ENCODE measurements at places on chromosomes 3 and 15. TPM values are rescaled to one million over a fixed set of nuclear protein-coding genes. Genes with fewer than 3 reads are reported as not detected.

Gene SCG3
- 0.86 TPM for total RNA-seq

Gene CADPS
- not detected for total RNA-seq

Gene RETNLB
- total RNA-seq = not detected

Gene TTLL13
- 0.06 TPM for total RNA-seq

Gene ZNF860
- 0.34 TPM for total RNA-seq

Gene ZDHHC19
- not detected for total RNA-seq

Gene CYP11A1
- 0.06 TPM for total RNA-seq

Gene STARD9
- 0.80 TPM for total RNA-seq

Gene PDIA3
- total RNA-seq = 115 TPM

Gene EAF1
- total RNA-seq = 20.8 TPM

Gene GRAMD1C
- 11.7 TPM for total RNA-seq

Gene MNS1
- total RNA-seq = 12.3 TPM

Gene RBMS3
- total RNA-seq = 23.2 TPM

Gene FANCD2OS
- total RNA-seq = not detected

Gene ANKRD34C
- total RNA-seq = not detected

Gene TLE3
- 43.9 TPM for total RNA-seq

Gene ISL2
- total RNA-seq = 3.2 TPM

Gene IL17RE
- total RNA-seq = 0.18 TPM

Gene LIPC
- 1.5 TPM for total RNA-seq

Gene ARPIN
- 3.3 TPM for total RNA-seq

Gene WDR72
- 0.17 TPM for total RNA-seq

Gene MYO5C
- total RNA-seq = 16.5 TPM

Gene ATP13A5
- total RNA-seq = 0.30 TPM

Gene SLC38A3
- not detected for total RNA-seq

Gene PCBP4
- 23.9 TPM for total RNA-seq

Gene TEX55
- total RNA-seq = not detected

Gene GPR171
- not detected for total RNA-seq

Gene GREM1
- 35.3 TPM for total RNA-seq

Gene TNFSF10
- 30.8 TPM for total RNA-seq

Gene CEMIP
- 2.7 TPM for total RNA-seq

Gene NR1D2
- 14.9 TPM for total RNA-seq

Gene CCR3
- total RNA-seq = not detected

Gene ZBTB47
- 2.5 TPM for total RNA-seq

Gene CTXN2
- not detected for total RNA-seq

Gene CCDC54
- total RNA-seq = not detected

Gene GPR176
- 32.4 TPM for total RNA-seq

Gene TASOR
- 47.9 TPM for total RNA-seq

Gene SLC12A1
- total RNA-seq = not detected

Gene PPP1R14D
- total RNA-seq = not detected

Gene SLC9C1
- total RNA-seq = not detected

Gene P2RY12
- total RNA-seq = not detected

Gene SLC6A20
- not detected for total RNA-seq

Gene ZFAND6
- total RNA-seq = 102 TPM

Gene LYZL4
- 0.23 TPM for total RNA-seq

Gene ARHGEF26
- 6.6 TPM for total RNA-seq
